T-cell (primary cell): ENCODE measurements at places on chromosomes 5 and 9. TPM values are rescaled to one million over a fixed set of nuclear protein-coding genes. Genes with fewer than 3 reads are reported as not detected.

DNA sequence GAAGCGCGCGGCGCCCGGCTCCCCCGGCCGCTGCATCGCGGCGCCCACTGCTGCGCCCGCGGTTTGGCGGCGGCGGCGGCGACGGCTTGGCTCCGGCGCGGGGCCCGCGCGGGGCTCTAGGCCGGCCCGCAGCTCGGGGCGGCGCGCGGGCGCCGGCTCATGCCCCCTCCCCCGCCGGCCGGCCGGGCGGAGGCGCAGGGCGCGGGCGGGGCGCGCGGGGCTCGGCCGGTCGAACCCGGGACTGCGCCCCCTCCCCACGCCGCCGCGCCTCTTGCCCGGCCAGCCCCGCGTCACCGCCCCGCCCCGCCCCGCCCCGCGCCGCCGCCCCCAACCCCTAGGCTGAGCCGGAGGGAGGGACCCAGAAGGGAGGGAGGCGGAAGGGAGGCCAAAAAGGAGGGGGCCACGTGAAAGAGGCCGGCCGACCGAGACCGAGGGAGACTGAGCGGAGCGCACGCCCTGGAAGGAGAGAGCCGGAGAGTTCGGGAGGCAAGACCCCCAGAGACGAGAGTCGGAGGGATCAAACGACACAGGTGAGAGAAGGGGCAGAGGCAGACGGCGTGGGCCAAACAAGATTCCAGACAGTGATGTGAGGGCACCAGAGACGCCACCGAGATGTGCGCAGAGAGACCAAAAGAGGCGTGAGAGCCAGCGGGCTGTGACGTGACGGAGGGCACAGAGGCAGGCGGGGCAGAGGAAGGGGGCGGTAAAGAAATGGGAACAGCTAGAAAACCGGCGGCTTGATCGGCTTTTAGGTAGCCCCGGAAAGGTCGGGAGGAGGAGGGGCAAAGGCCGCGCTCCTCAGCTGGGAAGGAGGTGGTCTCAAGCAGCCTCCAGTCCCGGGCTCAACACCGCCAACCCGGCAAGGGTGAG, at the start of gene BARX1:
BARX1 (minus strand) TSS at position 245 of the 870 bp plus-strand sequence; CDS start at position 36, 209 bp downstream.
- no peak within 1 kb of the TSS for H3K27ac ChIP-seq
- peak; percentile 34 for DNase-seq
- H3K4me3 ChIP-seq = no peak within 1 kb of the TSS
- no peaks in the 10 kb centered on the region for H3K36me3 ChIP-seq
- H3K27me3 ChIP-seq = peaks cover 18% of the 10 kb centered on the region

GRCh38 chr9:131876486-131876885, 136.6 kb upstream of the RAPGEF1 start:
- H3K27ac ChIP-seq = no peak overlapping the region
- H3K27me3 ChIP-seq = no peaks in the 10 kb centered on the region
- H3K4me3 ChIP-seq = no peak overlapping the region
- no peak for DNase-seq

- DNase-seq = no peak
- H3K4me1 ChIP-seq = no peaks in the 10 kb centered on the region
- H3K36me3 ChIP-seq = no peaks in the 10 kb centered on the region
- no peaks in the 10 kb centered on the region for H3K27me3 ChIP-seq
- no peak overlapping the region for H3K27ac ChIP-seq
- H3K4me3 ChIP-seq = no peak overlapping the region
These were observed 378.1 kb downstream of the TMEM38B start for GRCh38 chr9:106072421-106072820.

The TSPAN17 gene
- total RNA-seq = 24.1 TPM

- H3K4me3 ChIP-seq = no peak overlapping the region
- no peaks in the 10 kb centered on the region for H3K4me1 ChIP-seq
- no peaks in the 10 kb centered on the region for H3K27me3 ChIP-seq
- H3K36me3 ChIP-seq = no peaks in the 10 kb centered on the region
These were observed 99.9 kb downstream of the KLF4 start for GRCh38 chr9:107389617-107390071.

DNA sequence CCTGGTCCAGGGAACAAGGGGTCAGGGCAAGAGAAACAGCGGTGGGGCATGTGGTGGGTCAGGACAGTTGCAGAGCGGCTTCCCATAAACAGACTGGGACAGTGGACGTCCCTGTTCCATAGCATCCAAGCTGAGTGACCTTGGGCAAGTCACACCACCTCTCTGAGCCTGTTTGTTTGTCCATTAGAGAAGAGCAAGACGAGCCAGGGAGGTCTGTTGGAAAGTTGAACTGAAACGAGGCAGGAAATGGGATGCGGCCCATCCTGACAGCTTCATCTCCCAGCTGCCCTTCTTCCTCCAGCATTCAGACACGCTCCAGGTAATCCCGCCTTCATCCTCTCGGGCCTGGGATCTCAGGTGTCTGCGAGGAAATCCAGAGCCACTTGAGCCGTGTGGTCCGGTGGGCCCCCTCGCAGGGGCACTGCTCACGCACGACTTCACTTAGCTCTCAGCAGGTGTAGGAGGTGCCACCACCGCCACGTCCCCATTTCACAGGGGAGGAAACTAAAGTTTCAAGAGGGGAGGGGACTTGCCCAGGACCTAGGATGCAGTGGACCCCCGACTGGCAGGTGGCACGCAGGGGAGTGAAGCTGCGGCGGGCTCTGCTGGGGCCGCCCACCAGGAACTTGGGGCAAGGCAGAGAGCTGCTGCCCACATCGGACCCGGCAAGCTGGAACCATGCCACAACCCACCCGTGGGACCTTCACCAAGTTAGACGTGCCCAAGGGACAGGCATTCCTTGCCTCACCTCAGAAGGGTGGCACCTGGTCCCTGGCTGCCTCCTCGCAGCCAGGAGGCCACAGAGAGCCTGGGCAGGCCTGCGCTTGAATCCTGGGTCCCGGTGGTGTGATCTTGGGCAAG, 13.0 kb downstream of the PTGES2 start:
- H3K36me3 ChIP-seq = peaks cover 6% of the 10 kb centered on the region
- H3K27me3 ChIP-seq = no peaks in the 10 kb centered on the region
- DNase-seq = no peak
- H3K27ac ChIP-seq = no peak overlapping the region
- no peak overlapping the region for H3K4me3 ChIP-seq
